ENCODE measurements at places on chromosomes 11 and 22.

DNA sequence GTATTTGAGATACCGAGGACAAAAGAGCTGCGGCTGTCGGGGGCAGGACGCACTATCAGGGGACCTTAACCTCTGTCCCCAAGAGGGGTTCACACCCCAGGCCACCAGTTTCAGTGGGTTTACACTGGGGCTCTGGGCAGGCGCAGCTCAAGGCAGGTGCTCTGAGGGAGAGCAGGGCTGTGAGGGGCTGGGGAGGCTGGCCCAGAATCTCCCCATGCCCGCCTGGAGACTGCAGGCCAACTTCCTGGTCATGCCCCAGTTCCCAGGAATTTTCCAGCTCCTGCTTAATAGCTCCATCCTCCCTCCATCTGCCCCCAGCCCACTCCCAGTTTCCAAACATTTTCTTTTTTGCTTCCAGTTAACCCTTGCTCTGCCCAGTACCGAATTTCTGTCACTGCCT lies 7.6 kb upstream of the PGA3 start:
- DNase-seq: no peak

DNA sequence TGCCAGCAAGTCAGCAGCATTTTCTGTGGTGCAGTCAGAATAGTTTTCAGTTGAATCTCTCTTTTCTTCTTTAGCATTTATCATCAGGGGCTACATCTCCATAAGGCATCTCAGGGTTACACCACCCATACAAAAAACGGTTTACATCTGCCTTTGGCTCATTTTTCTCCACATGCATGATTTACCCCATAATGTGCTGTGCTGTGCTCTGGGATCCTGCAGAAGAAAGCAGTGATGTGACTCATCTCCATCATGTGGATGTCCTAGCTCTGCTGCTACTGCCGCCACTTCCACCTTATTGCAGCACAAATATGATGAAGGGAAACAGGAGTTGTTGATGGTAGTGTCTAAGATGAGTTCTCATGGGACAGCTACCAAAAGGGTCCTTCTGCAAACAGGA lies 30.0 kb upstream of the CCDC179 start:
- no peak for DNase-seq

DNA sequence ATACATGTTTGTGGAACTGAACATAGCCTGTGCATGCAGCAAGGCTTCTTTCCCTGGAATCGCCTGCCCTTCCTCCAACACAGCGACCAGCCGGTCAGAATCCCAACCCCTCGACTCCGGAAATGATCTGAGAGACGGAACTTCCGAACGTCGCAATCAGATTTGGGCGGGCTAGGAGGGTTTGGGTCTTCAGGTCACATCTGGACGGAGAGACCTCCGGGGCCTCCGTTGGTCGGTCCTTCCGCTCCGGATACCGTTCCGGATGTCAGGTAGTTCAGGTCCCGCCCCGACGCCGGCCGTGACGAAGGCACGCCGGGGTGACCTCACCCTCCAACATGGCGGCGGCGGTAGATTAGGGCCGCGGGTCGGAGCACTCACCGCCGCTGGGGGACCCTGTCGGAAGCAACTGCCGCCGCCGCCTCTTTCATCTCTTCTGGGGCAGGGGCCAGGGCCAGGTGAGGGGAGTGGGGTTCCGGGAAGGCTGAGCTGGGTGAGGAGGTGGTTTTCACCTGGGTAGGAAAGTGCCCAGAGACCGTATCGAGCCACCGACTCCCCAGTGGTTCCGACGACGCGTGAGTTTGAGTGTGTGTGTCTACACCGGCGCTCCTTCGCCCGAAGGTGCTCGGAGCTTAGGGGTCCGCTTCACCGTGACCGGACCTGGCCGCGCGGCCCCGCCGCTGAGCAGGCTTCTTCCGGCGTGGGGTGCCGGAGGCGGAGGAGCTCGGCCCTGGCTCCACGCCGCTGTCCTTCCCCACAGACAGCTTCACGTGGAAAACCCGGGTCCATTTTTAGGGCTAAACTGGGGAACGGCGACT lies at the start of gene BCL2L13:
TSS of gene BCL2L13 (plus strand) at position 326 of the 815 bp plus-strand sequence. CDS start 16,955 bp downstream, outside the sequence.
- DNase-seq: peak; percentile 91

DNA sequence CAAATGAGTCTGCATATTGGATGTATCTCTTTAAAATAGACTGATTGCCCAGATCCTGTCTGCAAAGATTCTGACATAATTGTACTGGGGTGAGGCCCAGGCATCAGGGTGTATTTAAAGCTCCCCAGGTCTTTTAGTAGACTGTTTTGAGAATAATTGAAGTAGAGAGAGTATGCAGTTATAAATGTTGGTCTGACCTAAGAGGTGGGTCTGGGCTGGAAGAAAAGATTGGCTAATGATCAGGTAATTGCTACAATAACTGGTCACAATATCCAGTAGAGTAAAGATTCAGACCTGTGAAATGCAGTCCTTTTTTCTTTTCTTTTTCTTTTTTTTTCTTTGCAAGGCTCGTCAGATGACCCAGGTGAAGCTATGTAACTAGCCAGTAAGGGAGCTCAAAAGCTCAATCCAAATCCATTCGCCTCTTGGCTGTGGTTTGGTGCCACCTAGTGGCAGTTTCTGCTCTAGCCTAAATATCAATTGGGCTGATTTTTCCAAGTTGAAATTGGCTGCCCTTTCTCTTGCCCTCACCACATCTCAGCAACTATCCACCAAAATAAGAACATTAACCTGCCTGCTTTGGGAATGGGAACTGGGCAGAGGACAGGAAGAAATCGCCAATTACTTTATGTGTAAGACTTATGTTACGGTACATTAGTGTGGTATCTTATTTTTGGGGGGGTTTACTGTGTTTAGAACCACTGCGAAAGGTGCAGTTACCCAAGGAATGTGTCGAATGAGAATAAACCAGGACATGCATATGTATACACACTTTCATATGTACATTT lies 45.9 kb downstream of the ZNF143 start:
- peak; percentile 51 for DNase-seq

DNA sequence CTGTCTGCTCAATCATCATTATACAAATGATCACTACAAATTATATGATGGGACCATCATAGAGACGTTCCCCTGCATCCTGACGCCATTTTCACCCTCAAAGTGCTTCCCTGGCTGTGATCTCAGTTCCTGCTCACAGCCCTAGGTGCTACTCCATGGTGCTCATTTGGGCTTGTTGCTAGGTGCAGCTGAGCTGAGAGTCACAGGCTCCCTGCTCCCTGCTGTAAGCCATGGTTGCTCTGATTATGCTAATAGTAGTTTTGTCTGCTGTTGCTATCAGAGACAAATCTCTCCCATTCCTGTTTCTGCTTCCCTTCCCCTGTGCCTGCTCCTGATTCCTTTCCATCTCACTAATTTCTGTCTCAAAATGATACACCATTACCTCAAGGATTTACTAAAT lies 474.3 kb downstream of the METTL15 start:
- no peak for DNase-seq

DNA sequence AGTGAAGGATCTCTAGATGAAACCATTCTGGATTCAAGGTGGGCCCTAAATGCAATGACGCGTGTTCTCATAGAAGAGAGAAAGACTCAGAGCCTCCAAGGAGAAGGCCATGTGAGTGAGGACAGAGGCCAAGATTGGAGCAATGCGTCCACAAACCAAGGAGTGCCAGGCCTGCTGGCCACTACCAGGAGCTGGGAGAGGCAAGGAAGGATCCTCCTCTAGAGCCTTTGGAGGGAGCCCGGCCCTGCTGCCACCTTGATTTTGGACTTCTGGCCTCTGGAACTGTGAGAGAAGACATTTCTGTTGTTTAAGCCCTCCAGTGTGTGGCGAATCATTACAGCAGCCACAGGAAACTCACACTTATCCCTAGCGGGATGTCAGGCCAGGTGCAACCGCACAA lies 52.7 kb upstream of the SHANK2 start:
- DNase-seq: no peak

DNA sequence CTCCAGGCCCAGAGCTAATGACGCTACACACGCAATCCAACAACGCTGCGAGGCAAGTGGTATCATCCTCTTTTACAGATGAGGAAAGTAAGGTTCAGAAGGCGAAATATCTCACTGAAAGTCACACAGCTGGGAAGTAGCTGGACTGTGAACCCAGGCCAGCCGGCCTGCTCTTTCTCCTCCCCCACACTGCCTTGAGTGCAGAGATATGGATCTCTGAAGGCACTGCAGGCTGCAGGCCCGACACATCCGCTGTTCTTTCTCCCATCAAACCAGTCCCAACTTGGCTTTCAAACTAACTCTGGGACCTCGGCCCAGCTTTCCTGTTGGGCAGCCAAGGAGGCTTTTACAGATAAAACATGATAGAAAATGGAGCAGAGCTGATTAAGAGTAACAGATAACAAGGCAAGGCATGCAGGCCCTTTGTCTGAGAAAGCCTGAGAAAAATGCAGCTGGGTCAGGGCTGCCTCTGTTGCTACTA lies 64.0 kb upstream of the PTPRJ start:
- DNase-seq: no peak

- no peak for DNase-seq
Observed at GRCh38 chr11:67497656-67498291, 7.4 kb downstream of the PITPNM1 start.

DNA sequence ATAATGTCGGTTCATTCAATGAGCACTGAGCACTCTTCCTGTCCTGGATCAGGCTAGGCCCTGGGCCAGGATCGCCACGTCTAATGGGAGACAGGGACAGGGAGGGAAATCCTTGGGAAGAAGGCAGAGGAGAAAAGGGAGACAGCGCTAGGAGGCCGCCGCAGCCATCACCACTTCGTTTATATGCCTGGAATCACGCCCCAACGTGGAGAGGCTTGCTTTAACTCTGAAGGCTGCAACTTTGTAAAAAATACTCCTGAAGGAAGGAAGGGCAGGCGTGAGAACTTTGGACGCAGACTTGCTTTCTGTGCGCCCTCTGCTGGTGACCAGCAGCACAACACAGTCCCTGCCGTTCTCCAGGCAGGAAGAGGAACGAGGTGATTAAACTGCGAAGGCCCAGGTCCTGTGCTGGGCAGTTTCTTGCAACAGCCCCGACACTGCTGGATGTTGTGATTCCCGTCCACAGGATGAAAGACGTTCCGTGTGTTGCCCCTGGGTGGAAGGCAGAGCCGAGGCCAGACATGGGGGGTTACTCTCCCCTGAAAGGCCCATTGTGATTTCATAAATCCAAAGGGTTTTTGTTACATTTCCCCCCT lies 22.1 kb downstream of the RIBC2 start:
- peak; percentile 83 for DNase-seq

GRCh38 chr22:37918580-37919270 lies 12.6 kb downstream of the MICALL1 start:
- no peak for DNase-seq

DNA sequence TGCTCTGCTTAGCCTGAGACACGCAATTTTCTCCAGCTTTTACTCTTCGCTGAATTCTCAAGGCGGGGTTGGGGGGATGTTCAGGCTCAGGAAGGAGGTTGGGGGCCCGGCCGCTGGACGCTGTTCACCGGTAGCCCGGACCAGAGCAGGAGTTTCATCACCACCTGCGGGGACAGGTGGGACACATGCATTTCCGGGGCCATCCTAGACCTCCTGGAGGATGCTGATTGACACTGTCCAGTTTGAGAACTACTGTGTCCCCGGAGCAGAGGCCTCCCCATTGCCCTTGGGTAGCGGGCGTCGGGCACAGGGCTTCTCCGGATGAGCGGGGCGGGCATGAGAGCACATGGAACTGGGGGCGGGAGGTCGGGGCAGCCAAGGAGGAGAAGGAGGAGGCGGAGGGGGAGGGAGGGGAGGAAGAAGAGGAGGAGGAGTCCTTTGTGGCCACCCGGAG lies 144.0 kb upstream of the GRK3 start:
- peak; percentile 29 for DNase-seq

GRCh38 chr11:66854231-66854661 lies 2.6 kb upstream of the LRFN4 start:
- no peak for DNase-seq

GRCh38 chr11:19275496-19275895 lies 34.8 kb upstream of the E2F8 start:
- DNase-seq: no peak

- no peak for DNase-seq
Observed at GRCh38 chr11:65429068-65429681, 6.6 kb downstream of the NEAT1 start.

DNA sequence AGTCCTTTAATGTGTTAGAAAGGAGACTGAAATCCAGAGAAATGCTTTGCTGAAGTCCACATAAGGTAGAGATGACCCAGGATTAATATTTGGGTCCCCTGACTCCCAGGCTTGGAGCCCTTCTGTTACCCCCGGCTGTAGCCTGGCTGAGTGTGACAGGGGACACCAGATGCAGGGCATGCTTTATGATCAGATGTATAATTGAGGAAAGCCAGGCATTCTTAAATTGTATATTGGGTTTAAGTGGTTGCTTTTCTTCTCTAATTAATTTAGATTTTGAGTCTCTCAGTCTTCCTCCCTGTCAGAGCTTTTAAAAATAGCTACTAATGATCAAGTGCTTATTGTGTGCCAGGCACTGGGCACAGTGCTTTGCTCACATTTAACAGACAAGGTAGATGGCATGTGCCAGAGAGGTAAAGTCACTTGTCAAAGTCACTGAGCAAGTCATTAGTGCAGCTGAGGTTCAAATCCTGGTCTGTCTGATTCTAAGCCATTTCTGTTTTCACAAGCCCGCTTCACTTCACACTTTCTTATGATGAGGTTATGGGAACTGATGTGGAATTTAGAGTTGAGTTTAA lies 7.9 kb downstream of the ZNRF3 start:
- no peak for DNase-seq

- DNase-seq: peak; percentile 26
Observed at GRCh38 chr22:42939941-42940653, 74.9 kb downstream of the PACSIN2 start.

GRCh38 chr11:125062931-125063428 lies at the start of gene SLC37A2:
TSS of gene SLC37A2 (plus strand) at chr11:125063305. CDS start at chr11:125063368, 63 bp downstream.
- no peak for DNase-seq

- no peak for DNase-seq
Observed at GRCh38 chr11:89355646-89356045, 135.5 kb downstream of the NOX4 start.

DNA sequence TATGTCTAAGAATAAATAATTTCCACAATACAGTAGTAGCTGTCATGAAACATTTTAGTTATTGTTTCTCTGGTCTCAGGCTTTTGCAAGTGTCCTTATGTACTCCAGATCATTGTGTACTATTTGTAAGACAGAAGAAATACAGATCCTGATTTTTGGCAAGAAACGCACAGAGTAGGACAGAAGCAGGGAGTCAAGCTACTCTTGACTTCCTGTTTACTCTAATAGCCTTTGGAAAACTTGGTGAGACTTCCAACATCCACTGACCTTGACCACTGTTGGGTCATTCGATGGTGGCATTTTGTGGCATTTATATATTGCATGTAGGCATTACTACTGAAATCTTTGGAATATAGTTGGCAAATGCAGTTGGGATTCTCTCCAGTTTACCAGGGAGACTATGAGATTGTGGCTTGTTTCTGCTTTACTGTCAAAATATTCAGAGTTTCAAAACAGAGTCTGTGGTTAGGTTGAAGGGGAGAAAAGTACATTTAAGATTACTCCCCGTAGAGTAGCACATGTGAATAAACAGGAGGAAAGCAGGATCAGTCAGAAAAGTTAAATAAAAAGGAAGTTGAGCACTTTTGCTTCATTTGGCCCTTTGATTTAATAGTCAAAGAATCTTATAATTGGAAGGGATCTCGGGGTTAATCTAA lies 726.1 kb upstream of the CCDC90B start:
- no peak for DNase-seq

DNA sequence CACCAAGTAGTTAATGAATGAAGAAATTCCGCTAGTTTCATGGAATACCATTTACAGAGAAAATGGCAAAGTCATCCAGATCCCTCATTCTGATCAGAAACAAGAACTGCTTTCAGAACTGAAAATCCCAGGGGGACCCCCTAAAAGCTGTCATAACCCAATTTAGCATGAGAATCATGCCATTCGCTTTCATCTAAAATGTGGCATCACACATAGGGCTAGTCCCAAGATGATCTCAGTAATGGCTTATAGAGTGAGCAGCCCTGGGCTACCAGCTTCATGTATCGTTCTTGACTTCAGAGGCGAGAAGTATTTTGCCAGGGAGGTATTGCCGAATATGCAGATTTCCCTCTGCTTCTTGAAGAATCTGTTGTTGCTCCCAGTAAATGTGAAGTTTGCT lies 134.0 kb downstream of the TTC17 start:
- DNase-seq: no peak
